ENCODE measurements at places on chromosomes 5 and 9.

- no peak for DNase-seq
Observed at GRCh38 chr5:84725946-84726570, 341.4 kb upstream of the EDIL3 start.

GRCh38 chr5:114185274-114185673 lies 176.6 kb upstream of the KCNN2 start:
- DNase-seq, result no peak

DNA sequence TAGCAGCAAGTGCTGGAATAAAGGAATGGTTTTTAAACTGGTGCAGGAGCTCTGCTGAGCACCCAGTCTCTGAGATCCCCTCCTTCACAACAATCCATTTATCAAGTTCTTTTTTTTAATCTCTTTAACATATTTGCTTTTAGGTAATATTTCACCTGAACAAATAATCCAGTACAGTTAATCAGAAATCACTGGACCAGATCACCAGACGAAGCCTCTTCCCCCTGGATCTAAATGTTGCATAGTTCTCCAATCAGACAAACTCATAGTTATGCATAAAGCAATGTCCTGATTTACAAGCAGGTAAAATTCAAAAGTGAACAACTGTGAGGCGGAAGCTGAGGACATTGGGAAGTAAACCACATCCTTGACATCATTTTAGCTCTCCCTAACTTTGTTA lies 657.7 kb upstream of the RORB start:
- DNase-seq, result no peak

GRCh38 chr9:136358888-136359287 lies 4.7 kb downstream of the DNLZ start:
- DNase-seq, result no peak

DNA sequence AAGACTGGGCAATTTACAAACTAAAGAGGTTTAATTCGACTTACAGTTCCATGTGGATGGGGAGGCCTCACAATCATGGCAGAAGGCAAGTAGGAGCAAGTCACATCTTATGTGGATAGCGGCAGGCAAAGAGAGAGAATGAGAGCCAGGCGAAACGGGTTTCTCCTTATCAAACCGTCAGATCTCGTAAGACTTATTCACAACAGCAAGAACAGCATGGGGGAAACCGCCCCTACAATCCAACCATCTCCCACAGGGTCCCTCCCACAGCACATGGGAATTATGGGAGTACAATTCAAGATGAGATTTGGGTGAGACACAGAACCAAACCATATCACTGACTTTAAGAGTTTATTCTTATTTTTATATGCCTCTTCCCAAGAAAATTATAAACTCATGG lies 60.3 kb downstream of the RFK start:
- DNase-seq, result no peak

GRCh38 chr5:64505769-64506566 lies at the start of gene RGS7BP:
TSS of gene RGS7BP (plus strand) at chr5:64506015. CDS start at chr5:64506625, 610 bp downstream.
- DNase-seq, result no peak

GRCh38 chr5:144467792-144468191 lies 297.1 kb downstream of the KCTD16 start:
- DNase-seq, result no peak

GRCh38 chr9:81626511-81626910 lies 62.8 kb downstream of the TLE1 start:
- no peak for DNase-seq

- DNase-seq, result no peak
Observed at GRCh38 chr5:123717139-123717538, 205.2 kb downstream of the CSNK1G3 start.

DNA sequence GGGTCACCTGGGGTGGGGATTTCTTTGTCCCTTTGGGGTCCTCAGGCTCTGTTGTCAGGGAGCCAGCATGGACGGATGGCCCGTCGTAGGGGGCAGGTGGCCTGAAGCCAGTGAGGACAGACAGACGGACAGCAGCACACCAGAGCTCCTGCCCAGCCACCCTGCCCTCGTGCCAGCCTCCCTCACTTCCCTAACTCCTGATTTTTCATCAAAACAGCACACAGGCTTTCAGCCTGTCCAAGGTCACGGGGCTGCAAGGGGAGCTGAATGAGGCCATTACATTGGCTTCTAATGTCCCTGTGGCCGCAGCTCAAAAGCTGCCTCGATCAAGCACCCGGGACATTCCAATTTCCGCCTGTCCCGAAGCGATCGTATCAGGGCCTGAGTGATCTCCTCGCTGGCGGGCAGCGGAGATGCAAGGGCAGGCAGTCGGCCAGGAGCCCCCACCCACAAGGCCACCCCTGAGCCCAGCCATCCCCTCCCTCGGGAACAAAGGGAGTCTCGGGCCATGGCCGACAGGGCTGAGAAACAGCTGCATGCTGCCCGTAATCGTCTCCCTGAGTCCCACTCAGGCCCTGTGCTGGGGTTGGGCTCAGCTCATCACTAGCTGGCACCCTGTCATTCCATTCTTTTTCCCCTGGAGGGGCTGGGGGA lies 50.5 kb upstream of the RNU6ATAC start:
- DNase-seq, result no peak

GRCh38 chr5:10577371-10578292 lies 13.8 kb downstream of the ANKRD33B start:
- DNase-seq, result no peak

GRCh38 chr9:126150411-126151030 lies 176.1 kb upstream of the MVB12B start:
- DNase-seq, result no peak

GRCh38 chr9:137241490-137242268 lies 592 bp downstream of the TUBB4B start:
- DNase-seq, result peak; percentile 64

- DNase-seq, result no peak
Observed at GRCh38 chr5:116469631-116470030, 105.0 kb downstream of the SEMA6A start.

GRCh38 chr9:38346811-38347210 lies 45.7 kb upstream of the ALDH1B1 start:
- DNase-seq, result no peak

DNA sequence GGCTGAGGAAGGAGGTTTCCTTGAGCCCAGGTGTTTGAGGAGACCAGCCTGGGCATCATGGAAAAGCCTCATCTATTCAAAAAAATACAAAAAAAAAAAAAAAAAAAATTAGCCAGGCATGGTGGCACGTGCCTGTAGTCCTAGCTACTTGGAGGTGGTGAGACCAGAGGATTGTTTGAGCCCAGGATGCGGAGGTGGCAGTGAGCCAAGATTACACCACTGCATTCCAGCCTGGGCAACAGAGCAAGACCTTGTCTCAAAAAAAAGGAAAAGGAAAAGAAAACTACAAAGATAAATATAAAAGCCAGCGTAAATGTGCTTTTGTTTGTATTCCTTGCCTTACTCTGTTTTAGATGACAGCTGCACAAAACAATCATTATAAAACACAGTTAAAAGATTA lies 2249.2 kb upstream of the C9orf72 start:
- no peak for DNase-seq

GRCh38 chr5:3836528-3836927 lies 240.9 kb downstream of the IRX1 start:
- DNase-seq, result no peak

GRCh38 chr5:112957036-112957808 lies 19.4 kb upstream of the DCP2 start:
- DNase-seq, result no peak

DNA sequence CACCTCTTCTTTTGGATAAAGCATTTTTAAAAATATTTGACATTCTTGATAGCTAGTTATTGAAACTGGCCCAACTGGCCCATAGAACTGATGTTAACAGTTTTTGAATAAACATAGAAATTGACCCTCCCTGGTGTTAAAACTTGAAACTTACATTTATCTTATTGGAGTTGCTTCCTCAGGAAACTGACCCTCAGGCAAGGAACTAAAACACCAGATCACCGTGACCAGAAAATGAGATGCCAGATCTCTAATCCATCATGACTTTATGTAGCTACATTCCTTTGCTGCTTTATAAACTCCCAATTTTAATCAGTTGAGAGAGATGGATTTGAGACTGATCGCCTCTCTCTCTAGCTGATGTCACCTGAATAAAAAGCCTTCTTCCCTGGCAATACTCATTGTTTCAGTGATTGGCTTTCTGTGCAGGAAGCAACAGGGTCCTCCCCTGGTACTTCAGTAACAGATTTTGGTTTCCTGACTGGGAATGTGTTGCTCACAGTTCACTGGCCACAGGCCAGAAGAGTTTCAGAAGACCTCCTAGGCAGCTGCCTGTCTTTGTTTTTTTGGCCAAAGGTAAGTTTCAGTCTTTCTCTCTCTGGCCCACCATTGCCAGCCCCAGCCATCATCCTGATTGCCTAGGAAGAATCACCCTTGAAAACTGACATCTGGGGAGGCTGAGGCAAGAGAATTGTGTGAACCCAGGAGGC lies 212.4 kb downstream of the DTWD2 start:
- no peak for DNase-seq

DNA sequence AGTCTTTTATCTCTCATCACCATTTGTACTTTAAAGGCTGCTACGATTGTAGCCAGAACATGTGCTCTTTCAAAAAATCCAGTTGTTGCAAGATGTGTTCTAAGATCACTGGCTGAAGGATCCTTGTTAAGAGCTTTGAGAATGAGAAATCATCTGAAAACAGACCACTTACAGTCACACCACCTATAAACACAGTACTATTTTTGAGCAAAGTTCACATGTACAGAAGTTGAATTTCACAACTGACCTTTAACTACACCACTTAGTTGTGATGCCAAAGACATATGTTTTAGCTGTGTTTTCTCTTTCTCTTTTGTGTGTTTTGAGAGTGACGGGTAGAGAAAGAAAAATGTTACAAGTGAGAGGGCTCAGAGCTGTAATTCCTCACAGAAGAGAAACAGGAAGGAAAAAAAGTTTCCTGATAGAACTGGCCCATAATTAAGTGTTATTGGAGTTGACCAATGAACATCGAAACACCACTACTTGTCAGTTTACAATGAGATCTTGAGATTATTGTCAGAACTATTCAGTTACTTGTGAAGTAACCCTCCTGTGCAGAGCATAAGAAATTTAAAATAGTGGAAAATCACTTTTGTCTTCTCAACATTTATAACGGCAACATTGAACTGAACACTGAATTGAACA lies 245.4 kb downstream of the MLLT3 start:
- no peak for DNase-seq

DNA sequence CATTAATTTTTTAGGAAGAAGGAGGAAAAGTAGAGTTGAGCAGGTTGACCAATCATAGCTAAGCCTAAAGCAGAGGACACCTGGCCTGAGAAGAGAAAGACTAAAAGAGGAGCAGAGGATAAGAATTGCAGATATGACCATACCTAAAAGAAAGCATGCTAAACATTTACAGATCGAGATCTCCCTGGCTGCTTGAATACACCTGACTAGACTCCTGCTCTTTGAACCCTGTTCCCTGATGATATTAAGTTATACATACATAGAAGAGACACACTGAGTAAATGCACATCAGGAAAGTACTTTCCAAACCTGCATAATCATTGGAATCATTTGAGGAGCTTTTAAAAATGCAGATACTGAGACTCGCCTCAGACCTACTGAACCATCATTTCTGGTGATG lies 232.3 kb upstream of the ELL2 start:
- no peak for DNase-seq

GRCh38 chr5:38715696-38716095 lies 130.1 kb upstream of the OSMR start:
- no peak for DNase-seq

DNA sequence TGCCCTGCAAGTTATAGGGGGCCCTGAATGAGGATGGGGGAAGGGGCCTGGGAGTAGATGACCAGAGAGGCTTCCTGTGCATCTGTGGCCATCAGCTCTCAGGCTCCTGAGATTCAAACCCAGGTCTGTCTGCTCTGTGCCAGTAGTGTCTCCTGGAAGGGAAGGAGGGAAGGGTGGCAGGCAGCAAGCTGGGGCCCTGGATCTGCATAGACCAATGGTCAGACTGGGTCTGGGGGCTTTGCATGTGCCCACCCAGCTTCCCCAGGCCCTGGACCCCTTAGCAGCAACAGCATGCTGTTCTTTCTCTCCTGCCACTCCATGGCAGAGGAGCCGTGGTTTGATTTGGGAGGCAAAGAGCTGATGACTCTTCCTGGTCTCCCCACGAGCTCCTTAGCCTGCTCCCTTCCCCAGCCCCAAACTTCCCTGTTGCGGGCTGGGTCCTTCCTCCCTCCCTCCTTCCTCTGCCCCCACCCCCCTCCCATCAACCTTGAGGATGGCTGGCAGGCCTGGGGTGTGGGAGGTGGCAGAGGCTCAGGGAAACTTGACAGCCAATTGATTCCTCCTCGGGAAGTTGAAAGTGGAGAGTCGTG lies 31.6 kb downstream of the DAB2IP start:
- no peak for DNase-seq

DNA sequence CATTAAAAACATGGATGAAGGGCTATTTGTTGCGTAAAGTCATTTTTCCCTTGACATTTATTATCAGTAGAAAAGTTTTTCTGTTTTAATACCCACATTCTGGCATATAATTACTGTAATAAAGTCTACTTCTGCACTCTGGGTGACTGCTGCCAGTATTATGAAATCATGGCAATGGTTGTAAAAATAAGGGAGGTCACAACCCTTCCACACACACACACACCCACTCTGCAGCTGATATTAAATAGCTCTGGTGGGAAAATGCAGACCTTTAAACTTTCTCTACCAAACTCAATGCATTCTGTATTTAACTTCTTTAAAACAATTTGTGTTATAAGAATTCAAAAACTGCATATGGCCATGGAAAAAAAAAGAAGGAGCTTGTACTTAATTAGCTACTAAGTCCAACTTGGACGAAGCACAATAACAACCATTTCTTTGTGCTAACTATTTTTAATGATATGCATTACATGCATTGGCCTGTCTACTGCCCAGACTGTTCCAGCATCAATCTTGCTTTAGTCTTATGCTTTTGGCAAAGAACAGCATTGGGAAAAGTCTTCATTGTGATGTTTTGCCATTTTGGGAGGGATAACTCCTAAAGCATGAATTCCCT lies 137.6 kb upstream of the MAP3K1 start:
- no peak for DNase-seq

DNA sequence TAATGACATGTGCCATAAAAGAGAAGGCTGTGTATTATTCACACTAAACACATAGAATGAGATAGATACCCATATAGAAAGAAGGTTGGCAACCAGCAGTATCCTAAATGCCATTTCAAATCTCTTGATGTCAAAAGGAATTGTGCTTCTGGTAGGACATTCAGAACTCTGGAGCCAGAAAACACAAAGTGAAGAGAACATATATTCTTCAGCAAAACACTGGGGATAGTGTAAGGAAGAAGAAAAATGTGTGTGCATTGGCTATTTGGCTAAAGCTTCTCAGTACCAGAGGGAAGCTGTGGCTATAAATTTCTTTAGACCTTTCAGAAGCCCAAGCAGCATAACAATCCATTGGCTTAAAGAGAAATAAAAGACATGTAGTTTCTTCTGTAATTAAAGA lies 551.6 kb upstream of the C9orf72 start:
- DNase-seq, result no peak

GRCh38 chr5:135149956-135150723 lies 116.1 kb upstream of the PITX1 start:
- no peak for DNase-seq

- no peak for DNase-seq
Observed at GRCh38 chr9:111065414-111065813, 27.1 kb upstream of the LPAR1 start.

GRCh38 chr5:34891981-34892380 lies 23.3 kb downstream of the RAD1 start:
- no peak for DNase-seq

GRCh38 chr5:110517396-110517795 lies 209.1 kb downstream of the TMEM232 start:
- no peak for DNase-seq

- no peak for DNase-seq
Observed at GRCh38 chr5:1809416-1810035, 8.3 kb downstream of the NDUFS6 start.

All from activated T-cell treated with anti-CD3 and anti-CD28 coated beads for 4 hours (primary cell).